ENCODE measurements at places on chromosomes 3 and 15.
A peak's percentile ranks its signal among the peaks of the same experiment; 100 is the strongest.

DNA sequence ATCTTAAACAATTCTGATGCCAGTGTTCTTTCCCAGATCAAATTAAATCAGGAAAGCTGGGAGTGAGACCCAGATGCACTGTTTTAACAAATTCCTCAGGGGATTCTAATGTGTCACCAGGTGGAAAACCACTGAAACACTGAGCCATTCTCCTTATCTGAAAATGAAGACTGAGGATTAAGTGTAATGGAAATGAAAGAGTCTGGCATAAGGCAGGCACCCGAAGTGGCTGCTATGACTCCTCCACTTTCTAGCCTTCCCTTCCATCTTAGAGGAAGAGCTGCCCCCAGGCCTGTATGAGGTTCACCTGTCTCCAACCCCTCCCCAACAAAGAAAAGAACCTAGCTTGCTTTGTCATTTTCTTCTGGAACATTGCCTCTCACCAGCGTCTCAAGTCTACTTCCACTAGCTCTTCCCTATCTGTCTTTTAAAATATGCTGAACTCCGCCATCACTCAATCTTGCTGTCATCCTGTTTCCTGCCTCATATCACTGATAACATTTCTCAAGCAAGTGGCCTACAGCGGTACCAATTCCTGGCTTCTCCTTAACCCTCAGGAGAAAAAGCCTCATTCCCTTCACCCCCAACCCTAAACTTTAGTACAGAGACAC, 13.7 kb upstream of the ABHD2 start:
- DNase-seq, result no peak

DNA sequence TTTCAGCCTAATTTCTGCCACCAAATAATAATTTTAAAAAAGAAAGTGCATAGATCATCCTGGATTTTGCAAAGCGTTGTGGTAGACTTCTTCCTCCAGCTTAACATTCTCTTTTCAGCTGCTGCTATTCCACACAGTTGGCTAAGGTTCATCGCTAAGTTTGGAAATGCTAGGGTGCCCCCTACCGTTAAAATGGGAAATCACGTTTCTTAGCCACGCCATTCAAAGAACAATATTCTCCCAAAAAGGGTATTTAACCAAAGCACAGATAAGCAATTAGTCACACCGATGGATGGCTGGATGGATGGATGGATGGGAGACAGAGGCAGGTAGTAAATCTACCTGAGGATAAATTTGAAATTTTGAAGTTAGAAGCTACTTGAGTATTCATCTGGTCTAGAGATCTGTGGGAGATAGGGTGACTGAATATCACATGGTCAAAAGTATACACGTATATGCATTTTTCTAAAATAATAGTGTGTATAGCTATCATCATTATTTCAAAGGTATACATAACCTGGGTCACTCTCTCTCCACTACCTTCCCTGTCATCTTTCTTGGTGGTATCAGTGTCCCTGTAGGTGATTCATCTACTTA, 67.2 kb downstream of the EFHB start:
- no peak for DNase-seq

DNA sequence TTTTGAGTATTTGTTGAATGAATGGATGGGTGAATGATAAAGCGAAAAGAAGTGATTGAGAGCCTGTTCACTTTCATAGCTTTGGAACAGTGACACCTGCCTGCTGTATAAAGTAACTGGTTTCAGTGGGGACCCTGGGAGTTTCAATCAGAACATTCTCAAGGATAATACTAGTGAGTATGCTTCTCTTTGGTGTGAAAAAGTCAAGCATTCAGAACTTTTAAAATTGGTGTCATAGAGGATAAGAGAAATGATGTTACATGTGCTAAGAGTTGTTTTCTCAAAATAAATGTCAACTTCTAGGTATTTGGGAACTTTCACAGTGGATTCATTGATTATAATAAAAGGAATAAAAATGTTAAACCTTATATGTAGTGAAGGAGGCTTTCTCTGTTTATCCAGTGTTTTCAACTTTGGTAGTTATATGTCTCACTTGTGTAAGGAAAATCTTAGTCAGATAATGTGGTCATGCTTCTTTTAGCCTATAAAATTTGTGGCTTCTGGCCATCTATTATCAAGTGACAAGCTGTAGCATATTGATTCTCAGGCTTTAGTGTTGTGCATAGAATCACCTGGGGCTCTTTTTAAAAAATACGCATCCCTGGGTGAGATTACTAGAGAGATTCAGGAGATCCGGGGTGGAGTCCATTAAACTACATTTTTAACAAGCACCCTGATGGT, 11.9 kb downstream of the LRCH3 start:
- no peak for DNase-seq

GRCh38 chr3:134579141-134579665, 71.6 kb downstream of the KY start:
- DNase-seq, result no peak

GRCh38 chr3:33526787-33527186, 86.6 kb upstream of the UBP1 start:
- DNase-seq, result no peak

GRCh38 chr15:96264801-96265515, 65.5 kb upstream of the NR2F2 start:
- no peak for DNase-seq

DNA sequence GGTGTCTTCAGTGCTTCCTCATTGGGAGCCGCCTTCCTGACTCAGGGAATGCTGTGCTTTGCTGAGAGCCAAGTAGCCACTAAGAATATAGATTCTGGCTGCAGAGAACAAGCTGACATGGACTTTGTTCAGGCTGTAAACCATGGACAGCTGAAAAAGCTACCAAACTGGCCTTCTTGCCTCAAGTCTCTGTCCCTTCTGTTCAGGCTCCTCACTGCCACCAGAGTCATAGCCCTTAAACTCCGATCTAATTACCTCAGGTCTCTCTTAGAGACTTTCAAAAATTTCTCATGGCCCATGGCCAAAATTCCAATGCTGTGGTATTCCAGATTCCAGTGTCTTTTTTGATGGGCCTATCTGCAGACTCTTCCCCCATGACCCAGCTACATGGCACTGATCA, 19.4 kb upstream of the PTX3 start:
- no peak for DNase-seq

- DNase-seq, result no peak
Observed at GRCh38 chr15:95266451-95267061, 1035.2 kb downstream of the MCTP2 start.

GRCh38 chr3:181713676-181714612, 2.2 kb downstream of the SOX2 start:
- DNase-seq, result no peak

GRCh38 chr15:60585743-60586708, 107.1 kb upstream of the ICE2 start:
- DNase-seq, result no peak

- no peak for DNase-seq
Observed at GRCh38 chr3:141900343-141900742, 23.9 kb downstream of the ATP1B3 start.

- peak; percentile 61 for DNase-seq
Observed at GRCh38 chr15:101008158-101009139, 89.3 kb downstream of the LRRK1 start.

DNA sequence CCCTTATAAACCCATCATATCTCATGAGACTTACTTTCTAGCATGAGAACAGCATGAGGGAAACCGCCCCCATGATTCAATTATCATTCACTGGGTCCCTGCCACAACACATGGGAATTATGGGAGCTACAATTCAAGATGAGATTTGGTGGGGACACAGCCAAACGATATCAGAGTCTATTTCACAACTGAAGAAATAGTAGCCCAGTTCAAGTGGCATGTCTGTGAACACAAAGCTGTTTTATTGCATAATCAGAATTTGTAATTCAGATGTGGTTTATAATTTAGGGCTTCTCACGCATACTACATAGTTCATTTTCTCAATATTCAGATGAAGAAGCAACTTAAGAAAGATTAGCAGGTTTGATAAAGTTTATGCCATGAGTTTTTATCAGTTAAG, 1188.0 kb upstream of the ALCAM start:
- no peak for DNase-seq

DNA sequence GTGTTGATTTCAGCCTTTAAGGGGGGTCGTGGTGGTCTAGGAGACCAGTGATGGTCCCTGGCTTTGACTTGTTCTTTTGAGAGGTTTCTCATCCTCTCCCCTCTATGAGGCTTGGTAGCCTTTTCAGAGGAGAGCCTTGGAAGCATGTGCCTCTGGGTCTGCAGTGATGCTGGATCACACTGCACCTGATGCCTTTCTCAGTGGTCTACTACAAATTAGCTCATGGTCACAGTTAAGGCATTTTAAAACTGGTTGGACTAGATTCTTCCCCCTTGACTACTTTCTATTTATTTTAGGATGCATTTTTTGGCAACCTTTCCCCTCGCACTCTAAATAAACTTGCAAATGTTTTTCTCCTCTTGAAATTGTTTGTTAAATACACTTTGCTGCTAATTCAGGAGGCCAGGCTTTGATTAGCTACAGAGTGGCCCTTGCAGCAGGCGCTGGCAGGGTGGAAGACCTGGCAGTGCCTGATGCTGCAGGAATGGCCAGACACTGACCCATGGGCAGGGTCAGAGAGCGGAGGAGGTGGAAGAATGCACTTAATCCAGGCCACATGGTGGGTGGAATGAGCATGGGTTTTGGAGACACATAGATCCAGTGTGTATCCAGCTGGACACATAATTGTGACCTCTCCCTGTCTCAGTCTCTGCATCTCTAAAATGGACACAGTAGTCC, 318.8 kb upstream of the CTDSPL start:
- no peak for DNase-seq

- no peak for DNase-seq
Observed at GRCh38 chr15:91488452-91488851, 365.1 kb upstream of the SLCO3A1 start.

DNA sequence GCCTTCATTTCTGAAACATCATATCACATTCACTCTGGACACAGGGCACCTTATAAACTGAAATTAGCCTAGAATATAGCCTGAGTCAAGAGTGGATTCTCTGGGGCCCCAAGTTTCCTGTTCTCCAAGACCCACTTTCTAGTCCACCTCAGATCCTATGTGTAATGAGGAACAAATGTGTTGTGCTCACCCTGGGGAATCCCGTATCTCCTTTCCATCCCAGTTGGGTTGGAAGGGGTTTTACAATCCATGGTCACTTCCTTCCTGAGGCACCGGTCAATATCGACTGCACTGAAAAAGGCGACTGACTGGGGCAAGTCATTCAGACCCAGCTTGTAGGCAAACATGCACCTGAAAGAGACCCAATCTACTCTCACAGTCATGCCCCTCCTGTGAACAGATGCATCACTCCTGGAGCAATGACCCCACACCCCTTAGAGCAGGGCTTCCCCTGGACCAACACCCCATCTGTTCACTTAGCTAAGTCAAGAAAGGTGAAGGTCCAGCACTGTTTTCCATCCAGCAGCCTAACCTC, 17.4 kb downstream of the POLG start:
- no peak for DNase-seq

DNA sequence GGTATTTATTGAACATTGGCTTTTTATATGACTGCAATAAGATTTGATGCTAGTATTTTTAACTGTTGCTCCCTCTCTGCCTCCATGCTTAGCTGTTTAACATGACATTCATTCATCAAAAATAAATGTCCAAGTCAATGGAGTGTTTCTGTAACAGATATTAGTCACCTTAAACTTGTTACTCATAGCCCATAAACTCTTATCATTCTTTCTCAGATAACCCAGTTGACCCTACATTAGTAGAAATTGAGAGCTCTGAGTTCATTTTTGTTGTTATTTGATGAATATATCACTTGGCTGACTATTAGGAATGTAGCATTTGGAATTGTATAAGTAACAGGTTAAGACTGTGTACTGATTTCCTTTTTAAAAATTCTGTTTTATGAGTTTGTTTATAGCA, 201.1 kb downstream of the UBE2E2 start:
- no peak for DNase-seq

- DNase-seq, result no peak
Observed at GRCh38 chr3:43005253-43005652, 26.1 kb downstream of the GASK1A start.

DNA sequence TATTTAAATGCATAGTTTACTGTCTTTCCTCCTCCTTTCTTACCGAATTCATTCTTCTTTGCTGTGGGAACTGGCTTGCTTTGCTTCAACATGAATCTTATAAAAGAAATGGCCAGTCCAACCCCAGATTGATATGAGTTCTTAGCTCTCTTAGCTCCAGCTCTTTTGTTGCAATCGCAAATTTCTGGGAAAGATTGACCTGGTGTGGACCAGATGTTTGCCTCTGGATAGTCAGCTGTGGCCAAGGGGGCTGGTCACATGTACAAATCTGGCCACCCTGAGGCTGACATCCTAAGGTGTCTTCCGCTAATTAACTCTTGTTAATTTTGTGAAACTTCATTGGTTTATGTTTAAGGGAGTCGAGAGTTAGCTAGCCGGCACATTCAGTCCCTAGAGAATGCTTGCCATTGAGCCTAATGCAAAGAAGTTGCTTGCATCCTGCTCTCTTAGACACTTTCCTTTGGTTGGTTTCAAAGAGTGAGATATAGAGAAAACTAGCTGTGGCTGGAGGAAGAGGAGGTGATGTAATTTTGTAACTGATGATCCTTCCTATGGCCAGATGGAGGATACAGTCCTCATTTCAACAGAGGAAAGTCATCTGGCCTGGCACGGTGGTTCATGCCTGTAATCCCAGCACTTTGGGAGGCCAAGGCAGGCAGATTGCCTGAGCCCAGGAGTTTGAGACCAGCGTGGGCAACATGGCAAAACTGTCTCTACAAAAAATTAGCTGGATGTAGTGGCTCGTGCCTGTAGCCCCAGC, 162.4 kb downstream of the ADAMTSL3 start:
- no peak for DNase-seq

GRCh38 chr3:17231537-17232261, 346.9 kb downstream of the PLCL2 start:
- DNase-seq, result no peak

GRCh38 chr3:9817436-9817835, 7.4 kb downstream of the TTLL3 start:
- DNase-seq, result no peak

DNA sequence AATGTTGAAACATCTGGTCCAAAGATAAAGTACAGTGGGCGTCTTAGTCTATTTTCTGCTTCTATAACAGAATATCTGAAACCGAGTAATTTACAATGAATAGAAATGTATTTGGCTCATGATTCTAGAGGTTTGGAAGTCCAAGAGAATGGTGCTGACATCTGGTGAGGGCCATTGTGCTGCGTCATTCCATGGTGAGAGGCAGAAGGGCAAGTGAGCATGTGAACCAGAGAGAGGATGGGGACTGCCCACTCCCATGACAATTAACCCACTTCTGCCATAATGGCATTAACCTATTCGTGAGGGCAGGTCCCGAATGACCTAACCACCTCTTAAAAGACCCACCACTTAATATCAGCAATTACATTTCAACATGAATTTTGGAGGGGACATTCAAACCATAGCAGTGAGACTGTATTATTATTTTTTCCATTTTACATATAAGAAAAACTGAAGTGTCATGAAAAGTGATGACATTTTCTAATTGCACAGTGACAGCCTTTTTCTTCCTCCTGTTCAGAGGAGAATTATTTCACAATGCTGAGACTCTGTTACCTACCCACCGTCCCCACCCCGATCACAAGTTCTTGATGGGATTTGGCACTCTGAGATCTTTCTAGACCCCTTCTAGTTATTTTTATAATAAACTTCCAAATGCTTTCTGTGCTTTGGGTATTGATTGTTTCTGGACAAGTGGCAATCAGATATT, 238.8 kb downstream of the RPLP1 start:
- no peak for DNase-seq

GRCh38 chr3:48135552-48136495, 52.4 kb downstream of the CDC25A start:
- DNase-seq, result no peak

GRCh38 chr3:72049300-72049699, 264.4 kb upstream of the PROK2 start:
- no peak for DNase-seq
